ENCODE measurements at places on chromosomes 5 and 9. TPM values are rescaled to one million over a fixed set of nuclear protein-coding genes. Genes with fewer than 3 reads are reported as not detected.

CDKN2AIPNL gene
- total RNA-seq = 24.1 TPM

MYOT gene
- not detected for total RNA-seq

GRCh38 chr9:27601396-27601795 lies 28.1 kb upstream of the C9orf72 start:
- H3K4me1 ChIP-seq = no peaks in the 10 kb centered on the region
- H3K27me3 ChIP-seq = peaks cover 3% of the 10 kb centered on the region
- no peak overlapping the region for H3K27ac ChIP-seq
- H3K36me3 ChIP-seq = no peaks in the 10 kb centered on the region

DNA sequence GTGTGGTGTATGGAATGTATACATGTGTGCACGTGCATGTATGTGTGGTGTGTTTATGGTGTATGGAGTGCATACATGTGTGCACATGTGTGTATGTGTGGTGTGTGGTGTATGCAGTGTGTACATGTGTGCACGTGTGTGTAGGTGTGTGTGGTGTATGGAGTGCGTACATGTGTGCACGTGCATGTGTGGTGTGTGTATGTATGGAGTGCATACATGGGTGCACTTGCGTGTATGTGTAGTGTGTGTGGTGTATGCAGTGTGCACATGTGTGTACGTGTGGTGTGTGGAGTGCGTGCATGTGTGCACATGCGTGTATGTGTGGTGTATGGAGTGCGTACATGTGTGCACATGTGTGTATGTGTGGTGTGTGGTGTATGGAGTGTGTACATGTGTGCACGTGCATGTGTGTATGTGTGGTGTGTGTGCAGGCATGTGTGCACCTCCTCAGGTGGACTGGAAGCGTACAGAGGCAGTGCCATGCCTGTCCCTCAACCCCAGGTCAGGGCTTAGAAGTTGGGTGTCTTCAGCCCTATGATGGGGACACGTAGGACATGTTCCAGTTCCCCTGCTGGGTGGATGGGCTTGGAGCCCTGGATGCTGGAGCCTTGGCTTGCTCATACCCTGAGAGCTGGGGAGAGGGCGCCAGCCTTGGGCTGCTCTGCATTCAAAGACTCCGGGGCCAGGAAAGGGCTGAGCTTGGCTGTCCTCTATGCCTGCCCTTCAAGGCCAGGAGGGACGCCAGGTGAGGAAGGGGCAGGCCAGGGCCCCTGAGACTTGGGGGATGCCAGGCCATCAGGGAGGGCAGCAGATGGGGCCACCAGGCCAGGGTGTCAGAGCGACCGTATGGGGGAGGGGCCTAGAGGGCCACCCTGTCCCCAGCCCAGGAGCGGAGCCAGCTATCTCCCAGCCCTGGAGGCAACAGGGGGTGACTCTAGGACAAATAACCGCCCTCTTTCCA lies 12.2 kb downstream of the MYMK start:
- H3K36me3 ChIP-seq = no peaks in the 10 kb centered on the region
- H3K4me1 ChIP-seq = peaks cover 16% of the 10 kb centered on the region

GRCh38 chr5:61525512-61526206 lies 193.6 kb downstream of the ZSWIM6 start:
- no peak overlapping the region for H3K27ac ChIP-seq
- H3K4me1 ChIP-seq = no peaks in the 10 kb centered on the region
- peaks cover 6% of the 10 kb centered on the region for H3K36me3 ChIP-seq
- no peak for DNase-seq
- no peaks in the 10 kb centered on the region for H3K27me3 ChIP-seq

DNA sequence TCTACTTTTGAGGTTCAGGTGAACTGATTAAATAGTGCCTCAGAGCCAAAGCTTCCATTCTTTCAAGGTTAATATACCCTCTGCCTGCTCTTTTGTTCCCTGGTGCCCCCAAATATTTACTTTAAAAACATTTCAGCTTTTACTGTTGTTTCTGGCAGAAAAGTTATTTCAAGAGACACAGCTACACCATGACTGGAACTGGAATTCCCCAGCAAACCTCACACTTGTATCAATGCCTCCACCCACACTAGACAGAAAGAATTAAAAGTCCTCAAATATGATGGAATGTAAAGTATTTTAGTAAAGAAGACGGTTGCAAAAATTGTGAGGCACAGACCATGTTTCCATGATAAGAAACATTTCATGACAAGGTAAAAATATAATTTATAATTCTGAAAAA lies 720.2 kb upstream of the TYRP1 start:
- H3K4me3 ChIP-seq = no peak overlapping the region
- no peaks in the 10 kb centered on the region for H3K4me1 ChIP-seq
- DNase-seq = no peak
- H3K27me3 ChIP-seq = no peaks in the 10 kb centered on the region
- H3K27ac ChIP-seq = no peak overlapping the region

DNA sequence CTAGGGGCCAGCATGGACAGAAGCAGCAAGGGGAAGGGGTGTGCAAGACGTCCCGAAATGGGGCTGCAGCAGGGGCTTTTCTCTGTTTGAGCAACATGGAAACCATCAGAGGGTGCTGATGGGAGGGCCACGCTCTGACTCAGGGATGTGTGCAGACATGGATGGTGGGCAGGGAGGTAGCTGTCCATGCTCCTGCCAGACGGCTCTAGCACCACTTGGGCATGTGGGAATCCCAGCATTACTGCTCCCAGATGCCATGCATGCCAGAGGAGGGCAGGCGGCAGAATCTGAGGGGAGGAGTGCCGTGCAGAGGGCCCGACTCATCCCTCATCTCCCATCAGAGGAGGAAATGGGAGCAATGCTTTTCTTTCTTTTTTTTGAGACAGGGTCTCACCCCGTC lies 45.6 kb upstream of the SLC25A51 start:
- DNase-seq = no peak
- H3K27ac ChIP-seq = no peak overlapping the region
- H3K4me3 ChIP-seq = no peak overlapping the region
- peaks cover 13% of the 10 kb centered on the region for H3K4me1 ChIP-seq

- no peak for DNase-seq
- H3K27me3 ChIP-seq = no peaks in the 10 kb centered on the region
- H3K4me3 ChIP-seq = no peak overlapping the region
- peaks cover 4% of the 10 kb centered on the region for H3K36me3 ChIP-seq
- H3K27ac ChIP-seq = no peak overlapping the region
These were observed 261.9 kb downstream of the SYK start for GRCh38 chr9:91063471-91063870.

OR1J2 gene
- total RNA-seq = not detected

All from activated CD4-positive, alpha-beta T cell treated with anti-CD3 and anti-CD28 coated beads, Interleukin-2, amount 10 ng/mL, durations not matched to agents 7 days and 5 days (primary cell).